RCC 7860 (cell line): ENCODE measurements at places on chromosomes 11 and 22.

DNA sequence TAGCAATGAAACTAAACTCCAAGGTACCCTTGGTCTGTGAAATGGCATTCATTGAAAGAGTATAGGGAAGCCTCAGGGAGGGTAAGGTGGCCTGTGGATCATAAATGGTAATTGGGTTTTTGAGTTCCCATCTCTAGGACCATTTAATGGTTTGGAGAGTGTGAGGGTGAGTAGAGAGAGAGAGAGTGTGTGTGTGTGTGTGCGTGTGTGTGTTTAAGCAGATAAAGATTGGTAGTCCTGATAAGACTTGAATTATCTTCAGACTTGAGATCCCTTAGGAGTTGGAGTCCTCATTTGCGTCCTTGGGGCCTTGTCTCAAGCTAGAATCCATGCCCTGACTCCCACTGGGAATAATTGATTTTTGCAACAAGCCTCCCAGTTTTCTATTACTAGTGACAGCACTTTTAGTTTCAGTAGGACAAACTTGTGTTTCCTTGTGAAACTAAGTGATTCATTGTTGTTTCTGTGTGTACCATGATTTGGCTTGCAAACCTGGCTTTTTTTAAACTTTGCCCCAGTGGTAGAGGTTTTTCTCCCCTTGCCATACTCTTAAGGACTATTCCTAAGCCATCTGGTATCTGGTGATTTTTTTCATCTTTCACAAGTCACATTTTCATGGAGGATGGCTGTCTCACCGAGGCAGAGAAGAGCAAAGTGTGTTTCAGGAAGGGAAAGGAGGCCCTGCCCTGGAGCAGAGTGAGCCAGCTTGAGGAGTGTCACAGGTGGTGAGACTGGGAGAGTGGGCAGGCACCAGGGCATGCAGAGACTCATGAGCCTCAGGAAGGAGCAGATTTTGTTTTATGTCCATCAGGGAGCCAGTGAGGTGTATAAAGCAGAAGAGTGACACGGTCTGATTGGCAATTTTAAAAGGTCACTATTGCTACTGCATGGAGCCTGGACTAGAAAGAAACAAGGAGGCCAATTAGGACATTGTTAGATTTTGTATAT is 26.7 kb downstream of the ALKBH3 start:
- no peak for DNase-seq

DNA sequence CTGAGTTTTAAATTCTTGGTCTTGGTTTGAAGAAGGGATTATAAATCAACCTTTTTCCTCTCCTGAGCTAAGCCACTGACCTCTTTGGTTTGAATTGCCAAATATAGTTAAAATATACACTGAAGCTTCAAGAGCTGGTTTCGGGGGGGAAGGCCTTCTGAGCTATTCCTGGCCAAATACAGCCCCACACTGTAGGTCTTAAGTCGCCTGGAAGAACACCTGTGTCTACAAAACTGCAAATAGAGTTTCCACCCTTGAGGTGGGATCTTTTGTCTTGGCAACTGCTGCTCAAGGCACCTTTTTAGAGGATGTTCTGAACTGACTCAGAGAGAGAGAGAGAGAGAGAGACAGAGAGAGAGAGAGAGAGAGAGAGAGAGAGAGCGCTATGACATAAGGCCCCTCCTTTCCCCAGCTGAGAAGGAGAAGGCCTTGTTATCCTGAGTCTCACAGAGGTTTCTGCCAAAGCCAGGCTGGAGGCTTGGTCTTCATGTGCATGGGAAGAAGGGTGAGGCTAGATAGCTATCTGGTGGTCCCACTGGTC is 5.5 kb downstream of the ADM start:
- DNase-seq: no peak

DNA sequence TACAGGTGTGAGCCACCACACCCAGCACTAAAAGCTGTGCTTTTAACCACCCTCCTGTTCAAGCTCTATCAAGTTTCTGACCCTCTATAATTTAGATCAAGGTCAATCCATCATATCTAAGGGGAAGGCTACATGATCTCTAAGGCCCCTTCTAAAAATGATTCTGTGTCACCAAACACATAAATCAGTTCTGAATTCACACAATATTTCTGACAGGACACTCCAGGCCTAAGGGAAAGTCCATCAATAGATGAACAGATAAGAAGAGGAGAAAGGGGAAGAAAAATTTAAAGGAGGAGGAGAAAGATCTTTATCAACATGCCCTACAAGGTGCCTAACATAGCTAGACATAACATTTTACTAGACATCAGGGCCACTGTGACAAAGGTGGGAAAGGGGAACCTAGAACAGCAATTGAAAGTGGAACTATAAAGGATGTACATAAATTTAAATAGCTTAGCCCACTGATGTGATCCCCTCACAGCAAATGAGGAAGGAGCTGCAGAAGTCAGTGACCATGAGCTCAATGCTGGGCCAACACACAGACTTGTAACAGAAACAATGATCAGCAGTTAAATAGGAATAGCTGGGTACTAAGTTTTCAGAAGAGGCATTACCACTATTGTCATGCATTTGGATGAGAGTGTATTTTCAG is 4.7 kb downstream of the PRCP start:
- no peak for DNase-seq

GRCh38 chr11:14124886-14125285 is 162.4 kb downstream of the SPON1 start:
- no peak for DNase-seq

DNA sequence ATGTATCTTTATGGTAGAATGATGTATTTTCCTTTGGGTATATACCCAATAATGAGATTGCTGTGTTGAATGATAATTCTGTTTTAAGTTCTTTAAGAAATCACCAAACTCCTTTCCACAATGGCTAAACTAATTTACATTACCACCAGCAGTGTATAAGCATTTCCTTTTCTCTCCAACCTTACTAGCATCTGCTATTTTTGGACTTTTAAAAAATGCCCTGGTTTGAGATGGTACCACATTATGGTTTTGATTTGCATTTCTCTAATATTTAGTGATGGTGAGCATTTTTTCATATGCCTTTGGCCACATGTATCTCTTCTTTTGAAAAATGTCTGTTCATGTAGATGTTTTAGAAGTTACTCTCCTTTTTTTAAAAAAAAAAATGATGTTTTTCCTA is 142.0 kb downstream of the METTL15 start:
- DNase-seq: no peak

GRCh38 chr11:45091563-45092403 is 54.7 kb upstream of the PRDM11 start:
- DNase-seq: no peak

DNA sequence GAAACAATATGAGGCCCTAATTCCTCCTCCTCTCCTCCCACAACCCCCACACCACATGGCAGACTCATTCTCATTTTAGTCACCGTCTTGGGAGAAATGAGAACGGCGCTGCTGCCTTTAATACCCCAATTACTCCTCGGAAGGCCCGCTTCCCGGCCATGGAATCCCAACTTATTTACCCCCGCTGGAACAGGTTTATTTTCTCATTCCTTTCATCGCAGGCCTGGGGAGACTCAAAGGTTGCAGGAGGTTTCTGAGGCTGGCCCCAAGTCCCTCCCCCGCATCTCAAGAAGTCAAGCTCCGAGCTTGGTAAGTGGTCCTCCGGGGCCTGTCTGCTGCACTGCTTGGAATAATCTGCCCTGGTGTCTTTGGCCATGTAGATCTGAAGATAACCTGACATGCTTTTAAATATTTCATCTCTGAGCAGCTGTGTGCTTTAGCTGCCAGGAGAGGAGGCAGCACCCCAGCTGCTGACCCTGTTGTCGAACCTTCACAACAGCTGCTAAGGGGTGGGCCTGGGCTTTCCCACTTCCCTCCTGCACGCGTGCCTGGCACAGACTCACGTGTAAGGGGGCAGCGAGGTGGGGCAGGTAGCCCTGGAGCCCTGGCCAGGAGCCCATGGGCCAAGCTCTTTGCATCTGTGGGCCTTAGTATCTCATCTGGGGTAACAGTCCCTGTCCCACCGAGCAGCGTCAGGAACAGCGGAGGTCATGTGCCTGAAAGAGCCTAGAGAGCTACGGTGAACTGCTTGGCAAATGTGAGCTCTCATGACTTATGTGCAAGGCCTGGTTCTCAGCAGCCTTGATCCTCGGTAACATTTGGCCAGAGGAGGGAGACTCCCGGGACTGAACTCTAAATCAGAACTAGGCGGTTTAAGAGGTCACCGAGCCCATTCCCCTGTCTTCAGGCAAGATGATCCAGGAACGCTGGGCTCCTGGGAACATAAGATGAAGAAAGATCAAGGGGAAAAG is 164.6 kb downstream of the ST3GAL4 start:
- DNase-seq: no peak

DNA sequence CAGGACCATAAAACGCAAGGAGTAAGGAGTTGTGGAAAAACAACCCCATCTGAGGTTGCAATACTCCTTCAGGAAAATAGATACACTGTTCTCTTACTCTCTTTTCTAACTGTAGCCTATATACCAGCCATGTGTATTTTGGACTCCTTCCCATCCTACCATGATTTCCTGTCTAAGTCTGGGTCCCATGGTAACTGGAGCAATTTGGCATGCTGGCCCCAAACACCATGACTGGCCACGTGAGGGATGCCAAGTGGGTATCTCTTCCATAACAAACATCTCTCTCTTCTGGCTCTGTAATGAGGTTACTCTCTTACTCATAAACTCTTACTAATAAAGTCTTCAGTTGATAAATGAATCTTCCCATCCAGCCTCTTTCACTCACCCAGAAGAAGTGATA is 26.5 kb downstream of the ABTB2 start:
- peak; percentile 73 for DNase-seq

DNA sequence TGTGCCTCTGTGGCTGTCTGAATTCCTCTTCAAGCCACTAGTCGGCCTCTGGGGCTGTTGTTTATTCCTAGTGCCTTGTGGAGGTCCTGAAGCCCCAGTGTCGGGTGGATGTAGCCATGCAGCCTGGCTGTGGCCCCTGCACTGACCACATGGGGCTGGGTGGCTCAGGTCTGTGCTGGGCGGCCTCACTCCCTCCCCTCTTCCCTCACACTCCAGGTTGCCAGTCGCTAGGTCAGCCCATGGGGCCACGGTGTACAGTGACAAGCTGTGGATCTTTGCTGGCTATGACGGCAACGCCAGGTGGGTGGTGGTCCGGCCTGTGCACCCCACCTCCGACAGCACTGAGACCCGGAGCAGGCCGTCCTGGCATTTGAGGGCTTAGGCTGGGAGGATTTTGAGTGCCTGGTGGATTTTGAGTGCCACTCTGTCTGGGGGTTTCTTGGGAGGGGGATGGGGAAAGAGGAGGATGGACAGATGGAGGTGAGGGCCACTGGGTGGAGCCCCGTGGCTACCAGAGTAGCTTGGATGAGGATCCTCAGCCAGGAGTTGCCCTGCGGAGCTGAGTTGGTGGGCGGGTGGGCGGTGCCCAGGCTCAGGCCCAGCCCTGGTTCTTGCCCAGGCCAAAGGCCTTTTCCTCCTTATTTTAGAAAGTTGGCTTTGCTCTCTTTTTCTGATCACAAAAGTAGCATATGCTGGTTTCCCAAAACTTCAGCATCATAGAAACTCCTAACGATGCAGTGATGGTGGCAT is 6.7 kb downstream of the LZTR1 start:
- DNase-seq: no peak

DNA sequence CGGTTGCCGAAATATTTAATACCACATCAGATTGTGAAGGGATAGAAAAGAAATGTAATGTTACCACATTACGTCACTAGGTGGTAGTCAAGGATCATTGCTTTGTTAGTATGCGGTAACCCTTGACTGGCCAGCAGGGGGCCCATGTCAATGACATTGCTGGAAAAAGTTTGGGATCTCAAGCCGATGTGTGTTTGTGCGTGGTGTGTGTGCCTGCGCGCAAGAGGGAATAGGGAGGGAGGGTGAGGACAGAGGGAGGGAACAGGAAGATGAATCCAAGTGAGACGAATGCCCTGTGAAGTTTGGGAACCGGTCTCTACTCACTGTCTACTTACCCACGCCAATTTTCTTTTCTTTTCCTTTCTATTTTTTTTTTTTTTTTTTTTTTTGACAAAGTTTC is 10.7 kb upstream of the MRGPRX2 start:
- peak; percentile 74 for DNase-seq

DNA sequence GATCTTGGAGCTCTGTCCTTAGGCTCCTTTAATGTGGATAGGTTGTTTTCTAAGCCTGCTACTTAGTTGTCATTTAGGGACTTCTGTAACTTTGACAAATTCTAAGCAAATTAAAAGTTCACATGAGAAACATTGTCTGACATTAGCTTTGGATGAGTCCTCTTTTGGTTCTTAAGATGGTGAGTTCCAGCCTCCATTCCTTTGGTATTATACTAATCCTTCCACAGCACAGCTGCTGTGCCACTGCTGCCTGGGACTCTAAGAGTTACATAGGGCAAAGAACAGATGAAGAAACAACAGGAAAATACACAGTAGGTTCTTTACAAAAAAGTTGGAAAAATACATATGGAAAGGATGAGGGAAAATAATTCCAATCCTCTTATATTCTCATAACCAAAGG is 25.3 kb upstream of the PIK3C2A start:
- no peak for DNase-seq

- no peak for DNase-seq
Observed at GRCh38 chr22:37230673-37231405, 13.2 kb downstream of the RAC2 start.
